Peyer's patch (tissue), 4 donors: ENCODE measurements at places on chromosomes 1 and 21.

- no peak for DNase-seq
Observed at GRCh38 chr1:224739997-224740684, 124.0 kb downstream of the CNIH3 start.

DNA sequence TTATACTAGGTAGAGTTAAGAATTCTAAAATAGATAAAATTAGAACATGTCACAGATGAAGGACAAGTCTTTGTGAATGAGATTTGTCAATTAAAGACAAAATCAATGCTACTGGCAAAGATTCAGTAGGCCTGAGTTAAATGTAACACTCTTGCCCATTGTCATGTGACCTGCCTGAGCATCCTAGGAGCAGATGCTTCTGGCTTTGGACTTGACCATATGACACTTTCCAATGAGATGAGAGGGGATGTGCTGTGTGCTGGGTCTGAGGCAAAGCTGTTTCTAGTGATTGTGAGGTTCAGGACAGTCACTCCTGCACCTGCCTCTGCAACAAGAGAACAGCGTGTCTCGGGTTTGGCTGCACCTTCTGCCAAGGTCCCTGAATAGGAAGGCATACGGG lies 144.9 kb downstream of the HIVEP3 start:
- no peak for DNase-seq

DNA sequence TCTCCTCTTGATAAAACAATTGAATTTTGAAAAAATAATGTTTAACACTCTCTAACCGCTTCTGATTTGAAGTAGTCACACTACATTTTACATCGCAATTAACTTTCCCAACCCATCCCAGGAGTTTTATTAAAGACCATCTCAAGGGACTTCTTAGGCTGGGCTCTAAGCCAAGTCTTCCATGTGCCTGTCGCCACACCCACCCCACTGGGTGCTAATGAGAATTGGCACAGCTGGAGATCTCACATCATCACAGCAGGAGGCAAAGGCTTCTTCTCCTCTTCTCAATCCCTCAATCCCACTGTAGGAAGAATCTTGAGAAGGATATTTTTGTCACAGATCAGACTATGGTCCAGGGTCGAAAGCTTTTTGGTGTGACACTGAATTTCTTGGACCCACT lies 328.9 kb downstream of the NUF2 start:
- DNase-seq: no peak

DNA sequence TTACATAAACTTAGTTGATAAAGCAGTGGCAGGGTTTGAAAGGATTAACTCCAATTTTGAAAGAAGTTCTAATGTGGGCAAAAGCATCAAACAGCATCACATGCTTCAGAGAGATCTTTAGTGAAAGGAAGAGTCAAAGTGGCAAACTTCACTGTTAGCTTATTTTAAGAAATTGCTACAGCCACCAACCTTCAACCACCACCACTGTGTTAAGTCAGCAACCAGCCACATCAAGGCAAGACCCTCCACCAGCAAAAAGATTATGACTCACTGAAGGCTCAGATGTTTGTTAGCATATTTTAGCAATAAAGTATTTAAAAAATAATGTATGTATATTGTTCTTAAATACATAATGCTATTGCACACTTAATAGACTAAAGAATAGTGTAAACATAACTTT lies 21.3 kb upstream of the MAGI3 start:
- DNase-seq: no peak

- no peak for DNase-seq
Observed at GRCh38 chr1:213993929-213994328, 6.2 kb downstream of the PROX1 start.
